C1 segment of cervical spinal cord (tissue), 14 donors: ENCODE measurements at places on chromosomes 3 and 15.

DNA sequence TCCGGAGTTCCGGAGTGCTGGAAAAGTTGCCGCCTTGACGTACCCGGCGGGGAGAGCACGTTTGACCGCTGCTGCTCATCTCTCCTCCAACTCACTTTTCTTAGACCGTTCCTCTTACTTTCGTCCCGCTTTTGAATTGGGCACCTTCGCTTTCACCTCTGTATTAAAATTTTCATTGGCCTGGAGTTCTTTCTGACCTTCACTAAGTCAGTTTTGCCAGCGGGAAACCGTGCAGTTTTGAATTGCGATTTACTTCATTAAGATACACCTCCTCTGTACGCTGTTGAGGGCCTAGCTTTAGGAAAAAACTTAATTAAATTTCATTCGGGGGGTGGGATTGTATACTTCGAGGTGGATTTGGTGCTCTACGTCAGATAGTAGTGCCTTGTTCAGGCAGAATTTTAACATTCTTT, 1.3 kb downstream of the GMPS start:
- no peak for DNase-seq

DNA sequence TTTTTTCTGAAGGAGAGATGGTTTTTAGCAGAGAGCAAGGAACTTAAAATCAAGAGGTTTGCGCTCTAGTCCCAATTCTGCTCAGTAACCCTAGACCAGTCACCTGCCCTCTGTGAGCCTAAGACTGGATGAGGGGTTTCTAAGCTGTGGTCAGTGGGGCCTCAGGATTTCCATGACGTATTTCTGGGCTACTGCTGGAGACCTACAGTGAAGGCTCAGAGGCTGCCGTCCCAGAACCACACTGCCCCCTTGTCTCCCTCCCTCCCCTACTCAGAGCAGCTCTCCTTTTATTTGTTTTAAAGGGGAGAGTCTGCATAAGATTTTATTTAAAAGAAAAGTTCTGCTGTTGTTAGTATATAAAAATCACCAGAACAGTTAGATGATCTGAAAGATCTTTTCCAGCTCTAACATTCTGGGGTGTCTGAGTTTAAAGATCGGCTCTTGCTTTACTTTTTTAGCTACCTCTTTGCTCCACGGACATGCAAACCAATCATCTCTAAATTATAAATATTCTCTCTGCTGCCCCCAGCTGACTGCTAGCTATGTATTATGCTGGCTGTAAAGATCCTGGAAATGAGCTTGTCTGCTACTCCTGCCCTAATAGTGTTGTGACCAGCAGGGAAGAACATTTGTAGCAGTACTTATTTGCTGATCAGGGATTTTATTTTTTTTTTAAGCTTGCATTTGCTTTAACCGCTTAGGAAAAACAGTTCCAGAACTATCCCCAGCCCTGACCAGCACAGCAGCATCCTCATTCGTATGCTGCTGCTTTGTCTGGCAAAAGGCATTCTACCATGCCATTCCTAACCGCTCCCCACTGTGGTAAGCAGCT, 28.6 kb upstream of the NDUFB4 start:
- no peak for DNase-seq

DNA sequence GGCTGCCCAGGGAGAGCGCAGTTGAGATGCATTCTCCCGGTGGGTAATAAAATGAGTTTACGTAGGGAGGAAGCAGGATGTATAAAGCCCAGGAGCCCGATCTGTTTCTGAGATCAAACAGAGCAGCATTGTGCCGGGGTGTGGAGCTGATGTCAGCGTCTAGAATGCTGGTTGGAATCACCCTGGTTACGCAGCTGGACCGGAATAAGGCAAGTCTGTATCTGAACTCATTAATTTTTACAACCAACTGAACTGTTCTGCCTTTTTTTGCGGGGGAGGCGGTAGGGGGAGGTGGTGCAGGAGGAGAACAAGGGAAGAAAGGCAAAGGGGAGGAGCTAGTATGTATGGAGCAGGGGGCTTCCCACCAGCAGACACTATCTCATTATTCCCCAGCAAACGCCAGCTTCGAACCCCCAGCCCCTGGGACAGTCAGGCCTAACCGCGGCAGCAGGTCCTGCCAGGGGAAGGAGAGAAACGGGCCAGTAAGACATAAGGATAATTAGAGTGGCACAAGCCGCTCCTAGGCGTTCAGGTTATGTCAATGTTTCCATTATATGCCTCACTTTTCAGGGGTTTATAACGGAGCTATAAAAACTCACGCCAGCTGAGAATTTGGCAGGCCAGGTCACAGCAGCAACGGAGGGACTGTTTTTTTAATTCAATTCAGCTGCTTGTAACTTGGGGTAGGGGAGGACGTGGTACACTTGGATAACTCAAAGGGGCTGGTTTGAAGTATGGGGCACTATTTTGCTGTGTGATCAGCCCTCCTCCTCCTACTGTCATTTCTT, 175.3 kb upstream of the HES1 start:
- no peak for DNase-seq

DNA sequence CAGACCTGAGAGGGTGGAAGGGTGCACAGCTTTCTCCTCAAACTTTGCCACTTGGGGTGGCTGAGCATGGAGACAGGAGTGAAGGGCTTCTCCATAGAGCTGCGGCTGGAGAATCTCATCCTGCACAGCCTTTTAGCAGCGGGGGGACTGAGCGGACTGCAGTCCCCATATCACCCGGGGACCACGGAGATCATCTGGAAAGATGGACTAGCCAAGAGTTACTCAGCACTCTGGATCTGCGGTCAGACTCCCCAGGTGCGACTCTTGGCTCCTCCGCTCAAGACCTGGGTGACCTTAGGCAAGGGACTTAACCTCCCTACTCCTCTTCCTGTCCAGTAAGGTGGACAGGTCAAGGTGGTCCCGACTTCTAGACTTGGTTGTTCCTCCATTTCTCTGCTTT, 125.8 kb upstream of the MEF2A start:
- no peak for DNase-seq

GRCh38 chr3:143105170-143105569, 14.4 kb upstream of the CHST2 start:
- DNase-seq, result no peak

- no peak for DNase-seq
Observed at GRCh38 chr3:45440131-45440530, 51.8 kb downstream of the LARS2 start.

- DNase-seq, result no peak
Observed at GRCh38 chr3:50268703-50269451, at the start of gene SEMA3B. Gene SEMA3B (plus strand): TSS chr3:50269147. CDS start chr3:50269241, 94 bp downstream.

DNA sequence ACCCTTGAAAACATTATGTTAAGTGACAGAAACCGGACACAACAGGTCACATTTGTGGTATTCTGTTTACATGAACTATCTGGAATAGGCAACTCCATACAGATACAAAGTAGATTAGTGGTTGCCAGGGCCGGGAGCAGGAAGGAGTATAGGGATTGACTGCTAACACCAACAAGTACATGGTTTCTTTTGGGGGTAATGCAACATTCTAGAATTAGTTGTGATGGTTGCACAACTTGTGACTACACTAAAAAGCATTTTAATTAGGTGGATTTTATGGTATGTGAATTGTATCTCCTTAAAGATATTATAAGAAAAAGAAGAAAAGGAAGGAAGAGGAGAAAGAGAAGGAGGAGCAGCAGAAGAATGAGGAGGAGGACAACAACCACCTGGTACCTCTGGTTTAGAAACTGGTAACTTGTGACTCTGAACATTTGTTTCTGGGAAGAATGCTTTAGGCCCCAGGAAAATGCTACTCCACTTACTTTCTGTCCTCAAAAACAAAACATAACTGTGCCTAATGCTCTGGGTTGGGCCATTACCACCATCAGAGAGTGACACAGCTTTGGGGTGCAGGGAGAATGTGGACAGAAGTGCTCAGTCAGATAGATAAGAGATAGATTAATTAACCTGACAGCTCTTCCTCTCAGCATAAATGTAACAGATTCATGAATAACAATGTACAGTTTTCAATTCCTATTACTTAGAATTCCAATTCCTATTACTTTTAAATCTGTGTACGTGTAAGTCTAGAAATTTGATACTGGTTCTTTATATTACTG, 20.3 kb downstream of the SETMAR start:
- no peak for DNase-seq

DNA sequence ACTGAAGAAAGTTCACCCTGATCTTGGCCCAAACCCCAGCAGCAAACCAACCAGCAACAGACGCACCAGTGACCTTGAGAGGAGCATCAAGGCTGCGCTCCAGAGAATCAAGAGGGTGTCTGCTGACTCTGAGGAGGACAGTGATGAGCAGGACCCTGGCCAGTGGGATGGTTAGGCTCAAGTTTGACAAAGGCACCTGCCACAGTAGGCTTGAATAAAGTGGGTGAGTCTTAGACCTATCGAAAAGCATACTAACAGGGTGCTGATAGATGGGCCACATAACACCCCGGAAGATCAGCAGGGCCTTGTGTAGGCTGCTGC, 23.9 kb downstream of the WHAMM start:
- no peak for DNase-seq

DNA sequence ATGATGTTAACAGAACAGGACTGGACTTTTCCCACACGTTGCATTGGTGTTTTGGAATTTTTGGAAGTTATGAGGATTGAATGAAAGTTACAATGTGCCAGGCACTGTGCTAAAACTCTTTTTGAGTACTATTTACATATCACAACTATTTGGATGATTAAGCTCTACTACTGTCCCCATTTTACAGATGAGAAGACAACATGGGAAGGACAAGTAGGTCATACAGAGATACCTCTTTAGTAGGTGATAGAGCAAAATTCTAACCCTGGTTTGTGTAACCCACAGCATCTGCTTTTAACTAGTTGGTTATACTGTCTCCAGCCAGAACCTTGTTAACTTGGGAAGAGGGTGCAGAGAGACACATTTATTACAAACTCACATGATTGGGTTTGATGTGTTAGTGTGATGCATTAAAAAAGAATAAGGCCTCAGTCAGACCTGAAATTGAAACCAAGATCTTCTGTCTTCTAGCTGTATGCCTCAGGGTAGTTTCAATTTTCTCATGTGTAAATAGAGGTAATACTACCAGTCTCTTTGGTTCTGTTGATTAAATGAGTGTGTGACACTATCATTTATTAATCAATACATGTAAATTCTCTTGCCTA, 1.4 kb downstream of the NDUFB4 start:
- no peak for DNase-seq

GRCh38 chr3:171890398-171890797, 47.2 kb downstream of the TMEM212 start:
- no peak for DNase-seq

- no peak for DNase-seq
Observed at GRCh38 chr3:127159543-127159942, 33.4 kb upstream of the PRR23E start.

DNA sequence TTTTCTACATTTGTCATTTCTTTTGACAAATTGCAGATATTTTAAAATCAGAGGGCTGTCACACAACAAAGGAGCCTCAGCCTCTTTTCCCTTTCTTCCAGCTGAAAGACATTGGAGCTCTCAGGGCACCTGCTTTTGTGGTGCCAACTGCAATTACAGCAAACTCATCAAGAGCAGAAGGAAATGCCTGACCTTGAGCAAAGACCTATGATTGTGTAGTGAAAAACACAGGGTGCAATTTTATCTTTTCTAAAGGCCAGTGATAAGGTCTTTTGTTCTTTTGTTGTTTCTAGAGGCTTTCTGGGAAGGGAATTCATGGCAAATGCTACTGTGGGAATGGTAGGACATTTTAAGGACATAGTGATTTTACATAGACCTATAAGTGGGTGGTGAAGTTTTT, 214.3 kb downstream of the OXSM start:
- DNase-seq, result no peak

DNA sequence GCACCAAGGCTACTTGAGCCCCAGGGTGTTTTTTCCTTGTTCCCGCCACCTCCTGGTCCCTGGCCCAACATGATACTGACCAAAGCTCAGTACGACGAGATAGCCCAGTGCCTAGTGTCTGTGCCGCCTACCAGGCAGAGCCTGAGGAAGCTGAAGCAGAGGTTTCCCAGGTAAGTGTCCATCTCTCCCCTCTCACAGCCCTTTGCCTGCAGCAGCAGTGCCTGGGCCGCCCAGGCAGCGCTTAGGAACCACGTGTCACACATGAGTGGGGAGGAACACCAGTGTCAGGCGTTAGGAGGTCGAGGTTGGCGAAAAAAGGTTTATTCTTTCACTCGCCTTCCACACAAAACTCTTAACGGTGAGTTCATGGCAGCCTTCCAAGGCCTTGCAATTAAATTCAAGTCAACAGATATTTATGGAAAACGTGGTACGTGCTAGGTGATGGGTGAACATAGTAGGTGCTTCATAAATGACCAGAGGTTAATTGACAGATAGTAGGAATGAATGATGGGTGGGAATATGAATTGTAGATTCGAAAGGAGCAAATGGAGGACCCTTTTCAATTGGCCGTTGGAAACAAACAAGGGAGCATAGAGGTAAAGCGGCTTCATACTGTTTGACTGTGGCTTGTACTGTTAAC, 486 bp downstream of the CDIN1 start:
- DNase-seq, result peak; percentile 49

GRCh38 chr15:52523647-52524046, 5.0 kb downstream of the MYO5A start:
- no peak for DNase-seq

DNA sequence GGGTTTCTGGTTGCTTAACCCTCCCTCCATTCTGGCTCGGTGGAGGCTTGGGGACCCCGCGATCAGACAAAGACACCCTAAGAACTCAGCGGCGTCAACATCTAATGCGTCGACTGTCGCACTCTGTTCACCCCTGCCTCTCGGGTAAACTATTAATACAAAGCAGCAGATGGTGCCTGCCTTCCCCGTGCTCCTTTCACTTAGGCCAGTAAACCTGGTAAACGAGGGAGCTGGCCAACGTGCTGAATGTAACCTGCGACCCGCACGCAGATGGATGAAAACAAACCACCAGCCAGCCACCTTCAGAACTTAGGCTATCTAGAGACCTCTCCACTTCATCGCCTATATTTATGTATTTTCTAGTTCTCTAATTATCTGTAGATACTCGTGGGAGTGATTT, 848 bp upstream of the CADPS start:
- DNase-seq, result no peak

DNA sequence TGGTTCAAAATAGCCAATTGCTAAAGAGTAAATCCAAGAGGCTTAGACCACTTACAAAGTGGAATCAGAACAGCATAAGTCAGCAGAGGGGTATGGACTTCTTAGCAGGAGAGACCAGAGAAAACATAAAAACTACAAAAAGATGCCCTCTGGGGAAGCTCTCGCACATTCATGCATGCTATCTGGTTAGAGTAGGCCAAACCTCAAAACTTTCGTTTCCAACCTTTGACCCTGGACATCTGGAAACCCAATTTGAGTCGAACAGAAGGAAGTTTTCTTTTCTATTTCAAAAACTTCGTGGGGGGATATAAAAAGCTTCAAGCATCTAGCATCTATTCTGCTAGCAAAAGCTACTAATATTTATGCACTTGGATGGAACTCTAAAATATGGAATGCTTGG, 523.9 kb upstream of the AGTR1 start:
- no peak for DNase-seq

GRCh38 chr3:181753391-181753790, 41.7 kb downstream of the SOX2 start:
- DNase-seq, result no peak
